ENCODE measurements at places on chromosomes 5 and 9.

DNA sequence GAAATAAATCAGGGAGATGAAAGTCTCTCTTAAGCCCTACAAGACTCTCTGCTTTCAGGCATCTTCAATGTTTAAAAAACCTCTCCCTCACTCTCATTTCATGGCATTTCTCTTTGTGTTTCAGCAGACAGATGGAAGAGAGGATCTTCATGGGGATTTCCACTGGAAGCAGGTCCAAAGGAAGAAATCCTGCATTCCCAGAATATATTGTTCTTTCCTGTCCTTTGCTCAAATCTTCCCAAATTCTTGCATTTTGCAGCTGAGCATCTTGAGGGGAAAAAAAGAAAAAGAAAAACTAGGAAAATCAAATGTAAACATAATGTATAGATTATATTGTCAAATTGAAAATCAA is 382.2 kb downstream of the ENC1 start:
- no peak for DNase-seq

DNA sequence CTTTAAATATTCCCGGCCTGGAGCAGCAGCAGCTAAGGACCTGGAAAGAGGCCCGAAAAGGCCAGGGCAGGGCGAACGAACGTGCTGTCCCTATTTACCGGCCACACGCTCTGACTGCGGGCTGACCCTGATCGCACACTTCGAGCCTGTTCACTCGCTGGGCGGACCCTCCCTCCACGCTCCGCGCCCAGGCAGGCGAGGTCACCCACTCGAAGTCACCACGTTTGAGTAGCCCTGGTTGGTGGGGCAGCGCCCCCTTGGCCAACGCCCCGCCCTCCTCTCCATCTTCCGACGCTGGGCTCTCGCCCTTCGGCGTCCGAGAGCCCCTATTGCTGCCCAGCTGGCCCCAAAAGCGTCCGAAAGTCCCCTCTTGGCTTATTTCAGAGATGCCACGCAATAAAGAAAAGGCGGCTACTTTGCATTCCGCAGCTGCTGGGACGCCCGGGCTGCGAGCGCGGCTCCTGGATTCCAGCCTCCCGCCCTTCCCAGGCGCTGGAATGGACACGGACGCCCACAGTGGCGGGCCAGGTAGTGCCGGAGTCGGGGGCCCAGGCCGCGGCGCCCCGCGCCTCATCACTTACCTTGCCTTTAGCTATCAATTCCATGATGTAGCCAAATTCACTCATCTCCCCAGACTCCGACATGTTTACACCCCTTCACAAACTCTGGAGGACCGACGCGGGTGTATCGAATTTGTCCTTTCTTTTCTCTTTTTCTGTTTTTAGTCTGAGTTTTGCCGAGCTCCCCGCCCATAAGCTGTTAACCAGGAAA is 9.9 kb upstream of the TRIM36 start:
- DNase-seq, result no peak

GRCh38 chr9:130327070-130327780 is 61.7 kb downstream of the HMCN2 start:
- DNase-seq, result no peak

DNA sequence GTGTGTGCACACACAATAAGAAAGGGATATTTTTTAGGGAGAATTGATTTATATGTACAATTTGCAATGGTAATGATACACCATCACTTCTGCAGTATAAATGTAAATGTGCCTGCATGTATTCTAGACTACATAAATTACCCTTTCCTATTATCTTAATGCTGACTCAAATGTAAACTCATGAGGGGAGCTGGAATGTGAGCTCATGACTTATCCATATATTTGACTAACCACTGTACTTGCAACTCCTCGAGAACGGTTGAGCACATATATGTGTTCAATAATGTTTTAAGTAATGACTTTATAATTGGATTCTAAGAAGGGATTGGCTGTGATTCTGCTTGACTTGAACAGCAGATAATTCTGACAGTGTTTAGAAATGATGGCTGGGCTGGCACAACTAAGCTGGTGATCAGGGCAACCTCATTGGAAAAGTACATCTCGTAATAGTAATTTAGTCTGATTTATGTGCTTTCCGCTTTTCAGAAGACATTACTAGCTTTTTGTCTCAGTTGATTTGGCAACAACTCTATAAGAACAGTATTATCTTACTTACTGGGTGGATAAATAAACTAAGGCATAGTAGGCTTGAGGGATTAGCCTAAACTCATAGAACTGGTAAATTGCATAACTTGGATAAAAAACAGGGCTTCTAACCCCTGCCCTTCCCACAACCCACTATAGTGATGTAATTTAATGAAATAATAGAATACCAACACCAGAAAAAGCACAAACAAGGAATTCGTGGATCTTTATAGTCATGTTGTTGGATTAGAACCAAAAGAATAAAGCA is 130.2 kb upstream of the SPEF2 start:
- no peak for DNase-seq

DNA sequence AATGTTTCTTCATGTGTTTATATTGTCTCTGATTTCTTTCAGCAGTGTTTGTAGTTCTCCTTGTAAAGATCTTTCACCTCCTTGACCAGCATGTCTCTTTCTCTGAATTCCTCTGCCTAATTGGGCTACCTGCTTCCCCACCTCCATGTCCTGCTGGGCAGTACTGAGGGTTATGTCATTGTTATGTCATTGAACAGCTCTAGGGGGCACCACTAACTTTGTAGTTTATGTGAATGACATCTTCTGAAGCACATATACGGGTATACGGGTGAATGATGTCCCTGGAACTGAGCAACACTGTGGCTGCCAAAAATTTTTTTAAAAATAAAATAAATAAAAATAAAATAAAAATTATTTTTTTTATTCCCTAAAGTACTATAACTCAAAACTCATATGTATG is 16.9 kb upstream of the SNCAIP start:
- DNase-seq, result no peak

DNA sequence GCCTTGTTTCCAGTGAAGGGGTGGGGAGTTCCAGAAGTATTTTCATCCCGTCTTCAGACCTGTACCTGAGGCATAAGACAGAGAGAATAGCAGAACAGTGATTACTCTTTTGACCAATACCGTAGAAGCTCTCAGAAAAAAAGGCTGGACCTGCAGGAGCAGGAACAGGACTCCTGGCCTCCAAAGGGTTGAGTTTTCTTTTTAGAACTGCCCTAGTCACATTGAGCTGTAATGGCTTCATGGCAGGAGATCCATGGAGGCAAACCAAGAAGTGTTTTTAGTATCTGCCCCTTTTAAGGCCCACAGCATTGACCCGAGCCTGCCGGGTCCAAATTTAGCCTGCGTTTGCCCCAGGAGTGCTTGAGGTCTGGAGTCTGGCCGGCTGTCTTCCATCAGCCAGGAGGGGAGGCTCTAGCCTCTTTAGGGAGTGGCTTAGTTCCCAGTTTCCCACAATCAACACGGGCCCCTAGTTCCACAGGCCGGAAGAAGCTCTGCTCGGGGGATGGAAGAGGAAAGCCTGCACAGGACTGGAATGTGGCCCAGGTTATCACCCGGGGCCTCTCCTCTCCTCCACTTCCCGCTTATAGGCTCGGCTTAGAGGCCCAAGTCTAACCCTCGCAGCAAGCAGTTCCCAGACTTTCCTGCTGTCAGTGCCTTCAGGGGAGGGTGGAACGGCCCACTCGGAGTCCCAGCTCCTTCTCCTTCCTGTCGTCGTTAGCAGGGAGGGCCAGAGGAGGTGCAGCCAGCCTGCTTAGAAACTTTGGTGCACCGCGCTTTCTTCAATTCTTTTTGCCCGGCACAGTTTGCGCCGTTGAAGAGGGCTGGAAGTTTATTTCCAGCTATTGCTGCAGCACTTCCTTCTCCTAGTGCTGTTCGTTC is 80.7 kb downstream of the C9orf152 start:
- DNase-seq, result no peak

DNA sequence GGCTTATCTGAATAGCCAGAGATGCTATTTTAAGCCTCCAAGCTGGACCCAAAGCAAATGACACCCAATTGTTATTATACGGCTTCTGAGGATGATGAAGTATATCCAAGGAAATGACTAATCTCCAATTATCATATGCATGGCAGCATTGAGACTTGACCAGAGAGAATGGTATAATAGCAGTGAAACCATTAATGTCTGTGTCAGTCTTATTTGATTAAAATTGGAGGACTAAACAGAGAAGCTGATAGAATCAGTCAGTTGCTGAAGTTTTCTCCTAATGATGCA is 200.5 kb downstream of the EFNA5 start:
- DNase-seq, result no peak
